ENCODE measurements at places on chromosomes 2 and 18.

DNA sequence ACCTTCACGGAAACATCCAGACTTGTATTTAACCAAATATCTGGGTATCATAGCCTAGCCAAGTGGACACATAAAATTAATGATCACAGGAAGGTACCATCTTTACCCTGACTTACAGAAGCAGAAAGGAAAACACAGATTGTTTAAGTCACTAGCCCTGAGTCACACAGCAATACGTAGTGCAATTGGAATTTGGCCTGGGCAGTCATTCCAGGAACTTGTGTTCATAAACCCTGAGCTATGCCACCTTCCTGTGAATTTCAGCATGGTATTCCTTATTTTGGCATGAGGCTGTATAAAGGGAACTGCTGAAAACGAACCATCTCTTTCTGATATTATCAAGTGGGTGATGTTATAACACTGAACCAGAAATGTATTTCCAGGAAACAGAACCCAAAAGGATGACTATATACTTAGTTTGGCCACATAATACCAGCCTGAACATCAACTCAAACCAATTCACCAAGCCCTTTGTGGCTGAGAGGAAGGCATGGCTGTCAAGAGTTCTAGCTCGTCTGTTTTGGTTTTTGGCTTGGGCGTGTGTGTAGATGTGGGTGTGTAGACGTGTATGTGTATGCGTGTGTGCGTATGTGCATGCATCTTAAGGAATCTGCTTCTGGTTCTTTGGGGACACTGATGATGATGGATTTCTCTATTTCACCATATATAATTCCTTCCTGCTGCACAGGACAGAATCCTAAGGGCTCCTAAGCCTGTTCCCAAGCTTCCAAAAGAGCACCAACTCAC, 533.4 kb upstream of the ID2 start:
- DNase-seq, result no peak

DNA sequence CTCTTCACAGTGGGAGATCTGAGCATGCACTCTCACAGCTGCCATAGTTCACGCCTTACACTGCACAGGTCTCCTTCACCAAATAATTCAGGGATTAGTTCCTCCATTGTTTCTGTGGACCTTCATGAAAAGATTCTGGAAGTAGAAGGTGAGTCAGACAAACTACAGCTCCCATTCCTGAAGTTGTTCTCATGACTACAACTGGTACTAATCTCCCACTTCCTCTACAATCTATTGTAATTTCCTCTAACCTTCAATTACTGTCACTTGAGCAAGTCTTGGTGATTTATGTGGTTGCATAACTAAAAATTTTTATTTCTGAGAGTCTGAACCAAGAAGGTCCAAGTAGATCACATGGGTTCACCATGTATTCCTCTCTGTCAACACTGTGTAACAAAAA, 128.7 kb downstream of the XIRP2 start:
- DNase-seq, result no peak

DNA sequence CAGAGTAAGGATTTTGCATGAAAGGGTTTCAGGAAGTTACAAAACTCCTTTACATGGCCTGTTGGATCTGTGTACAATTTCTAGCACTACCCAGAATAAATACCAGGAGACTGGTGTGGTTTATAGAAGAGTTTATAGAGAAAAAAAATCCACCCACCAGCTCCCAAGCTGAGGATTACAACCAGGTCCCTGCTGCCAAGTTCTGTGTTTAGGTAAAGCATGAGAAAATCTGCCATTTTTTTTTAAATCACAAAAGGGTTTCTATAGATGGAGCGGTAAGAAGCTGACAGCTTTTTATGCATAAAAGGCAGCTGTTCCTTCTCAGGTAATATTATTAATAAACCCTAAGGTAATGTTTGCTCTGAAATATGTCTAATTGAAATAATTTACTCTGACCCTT, 545.4 kb upstream of the ZEB2 start:
- no peak for DNase-seq

GRCh38 chr2:240896871-240897692, 1.1 kb upstream of the MAB21L4 start:
- DNase-seq, result no peak

DNA sequence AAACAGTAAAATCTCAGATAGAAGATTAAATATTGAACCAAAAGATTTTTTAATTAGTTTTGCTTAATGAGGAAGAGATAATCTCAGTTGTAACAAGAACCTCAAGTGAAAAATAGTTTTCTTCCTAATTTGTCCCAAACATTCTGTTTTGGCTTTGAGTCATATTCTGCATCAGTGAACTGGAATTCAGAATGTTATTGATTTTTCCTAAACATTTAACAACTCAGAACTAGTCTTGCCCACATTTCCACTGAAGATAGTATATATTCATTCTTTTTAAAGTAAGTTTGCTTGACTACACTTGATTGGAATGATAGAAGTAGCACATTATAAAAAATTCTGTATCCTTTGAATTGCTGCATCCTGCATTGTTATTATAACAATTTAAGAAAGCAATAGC, 85.7 kb upstream of the UGP2 start:
- no peak for DNase-seq

DNA sequence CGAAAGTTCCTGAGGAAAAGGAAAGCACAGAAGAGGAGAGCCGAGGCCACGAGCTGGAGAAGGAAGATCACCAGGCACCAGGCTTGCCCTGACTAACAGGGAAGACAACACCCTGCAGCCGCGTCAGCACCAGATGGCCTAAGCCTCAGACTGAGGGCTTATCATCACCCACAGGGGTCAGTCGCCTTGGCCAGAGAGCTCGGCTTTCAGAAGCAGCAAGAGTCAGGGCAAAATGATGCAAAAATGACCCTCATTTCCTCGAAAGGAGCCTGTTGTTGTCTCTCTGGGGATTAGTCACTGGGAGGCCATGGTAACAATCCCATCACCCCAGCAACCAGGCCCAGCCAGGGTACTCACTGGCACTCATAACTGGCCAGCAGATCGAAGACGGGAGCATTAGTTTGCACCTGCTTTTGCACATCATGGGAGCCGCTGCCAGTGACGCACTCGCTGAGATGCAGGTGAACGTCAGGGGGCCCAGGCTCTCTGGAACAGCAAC, 42.7 kb upstream of the ZFP36L2 start:
- no peak for DNase-seq

GRCh38 chr18:79678665-79679551, 695 bp upstream of the CTDP1 start:
- DNase-seq, result peak; percentile 93
